ENCODE measurements at places on chromosomes 3 and 15. TPM values are rescaled to one million over a fixed set of nuclear protein-coding genes. Genes with fewer than 3 reads are reported as not detected.

IMPG2 gene
- total RNA-seq = 0.03 TPM

DNA sequence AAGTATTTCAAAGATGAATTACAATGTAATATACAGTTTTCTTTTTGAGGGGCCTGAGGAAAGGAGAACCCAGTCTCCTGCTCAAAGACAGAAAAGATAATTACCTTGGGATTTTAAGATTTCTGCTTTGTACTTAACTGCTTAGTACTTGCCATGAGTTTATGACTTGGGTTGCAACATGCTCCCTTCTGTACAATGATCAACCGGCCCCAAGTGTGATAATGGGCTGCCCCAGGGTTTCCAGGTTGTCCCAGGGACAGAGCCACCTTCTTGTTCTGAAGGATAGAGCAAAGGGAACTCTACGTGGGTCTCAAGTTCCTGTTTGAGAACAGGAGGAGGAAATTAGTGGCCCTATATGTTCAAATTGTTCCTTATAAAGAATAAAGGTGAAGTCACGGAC lies 104.8 kb downstream of the ABHD5 start:
- DNase-seq = no peak

DNA sequence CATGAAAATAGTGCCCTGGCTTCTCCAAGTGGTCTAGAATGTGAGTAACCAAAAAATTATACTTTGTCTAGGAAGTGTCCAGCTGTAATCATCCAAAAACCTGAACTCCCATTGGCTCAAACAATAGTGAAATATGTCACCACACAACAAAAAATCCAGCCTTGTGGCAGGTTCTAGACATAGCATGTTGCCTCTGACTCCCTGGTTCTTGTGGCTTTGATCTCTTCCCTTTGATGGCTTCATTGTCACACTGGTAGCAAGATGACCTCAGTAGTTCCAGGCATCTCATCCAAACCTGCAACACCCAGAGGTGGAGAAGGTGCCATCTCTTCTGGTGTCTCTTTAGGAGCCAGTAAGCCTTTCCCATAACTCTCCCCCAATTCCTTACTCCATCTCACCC lies 74.7 kb downstream of the CMSS1 start:
- no peak for DNase-seq

GRCh38 chr3:10354361-10355015 lies 33.6 kb upstream of the SEC13 start:
- no peak for DNase-seq

HTR3E gene
- not detected for total RNA-seq

DNA sequence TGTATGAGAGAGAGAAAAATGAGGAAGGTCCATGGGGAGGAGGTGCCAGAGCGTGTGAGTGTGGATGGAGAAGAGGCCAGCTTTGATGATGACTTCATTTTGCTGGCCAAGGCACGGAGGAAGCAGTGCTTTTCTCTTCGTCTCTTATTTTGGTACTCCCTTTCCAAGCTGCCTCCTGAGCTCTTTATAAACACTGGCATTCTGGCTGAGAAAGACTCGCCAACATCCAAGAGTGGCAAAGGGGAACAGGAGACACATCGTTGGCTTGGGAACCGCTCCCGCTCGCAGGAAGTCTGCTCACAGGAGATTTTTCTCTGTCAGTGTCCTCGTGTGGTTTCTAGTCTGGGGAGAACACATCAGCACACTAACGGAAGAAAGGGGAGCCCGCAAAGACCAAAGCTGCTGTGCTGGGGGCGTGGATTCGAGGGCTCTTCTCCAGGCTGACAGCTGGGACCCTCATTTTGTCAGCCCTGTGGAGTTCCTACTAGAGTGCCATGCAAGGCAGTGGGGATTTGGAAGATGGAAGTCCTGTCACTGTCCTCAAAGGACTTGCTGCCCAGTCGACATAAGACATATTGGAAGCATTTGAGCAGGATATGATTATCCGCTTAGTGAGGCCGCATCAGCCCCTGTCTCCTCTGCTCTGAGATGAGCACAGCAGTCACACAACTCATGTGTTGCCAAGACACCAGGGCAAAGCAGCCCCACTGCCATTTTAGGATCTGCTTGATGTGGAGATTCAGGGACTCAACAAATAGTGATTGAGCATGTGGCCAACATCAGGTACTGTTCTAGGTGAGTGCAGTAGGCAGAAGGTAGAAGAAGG lies 8.0 kb upstream of the SEMA4B start:
- no peak for DNase-seq

DNA sequence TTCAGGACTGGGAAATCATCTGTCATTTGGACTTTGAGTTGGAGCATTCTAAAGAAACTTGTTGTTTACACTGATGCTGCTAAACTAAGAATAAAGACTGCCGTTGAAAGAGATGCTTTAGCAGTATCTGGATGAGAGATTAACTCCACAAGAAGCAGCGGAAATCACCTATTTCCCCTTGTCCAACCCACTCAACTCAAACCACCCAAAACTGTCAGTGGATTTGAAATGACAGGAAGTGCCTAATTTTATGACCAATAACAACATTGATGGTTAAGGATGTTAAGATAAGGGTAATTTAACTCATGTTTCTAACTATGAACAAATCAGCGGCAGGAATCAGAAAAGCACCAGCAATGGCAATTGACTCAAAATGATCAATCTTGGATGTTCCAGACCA lies 110.8 kb upstream of the NR2F2 start:
- no peak for DNase-seq

GRCh38 chr15:81473177-81473576 lies 99.2 kb upstream of the TMC3 start:
- DNase-seq = no peak

DNA sequence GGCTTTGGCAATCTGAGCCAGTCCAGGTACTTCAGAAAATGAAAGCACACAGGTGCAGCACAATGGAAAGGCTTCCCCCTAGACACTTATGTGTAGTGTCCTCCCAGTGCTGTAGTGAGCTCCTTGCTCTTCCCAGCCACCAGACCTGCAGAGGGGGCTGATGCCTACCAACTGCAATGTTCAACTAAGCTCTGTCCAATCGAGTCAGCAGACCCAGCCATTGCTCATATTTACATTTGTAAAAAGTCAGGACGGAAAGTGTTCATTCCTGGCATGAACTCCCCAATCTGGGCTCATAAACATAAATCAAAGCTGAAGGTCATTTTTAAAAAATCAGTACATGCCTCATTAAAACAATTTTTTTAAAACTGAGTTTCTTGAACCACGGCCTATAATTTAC lies 73.0 kb downstream of the FOXP1 start:
- no peak for DNase-seq

- DNase-seq = no peak
These were observed 20.8 kb downstream of the DPH3 start for GRCh38 chr3:16243706-16244490.

NMNAT3 gene
- total RNA-seq = 0.95 TPM

DNA sequence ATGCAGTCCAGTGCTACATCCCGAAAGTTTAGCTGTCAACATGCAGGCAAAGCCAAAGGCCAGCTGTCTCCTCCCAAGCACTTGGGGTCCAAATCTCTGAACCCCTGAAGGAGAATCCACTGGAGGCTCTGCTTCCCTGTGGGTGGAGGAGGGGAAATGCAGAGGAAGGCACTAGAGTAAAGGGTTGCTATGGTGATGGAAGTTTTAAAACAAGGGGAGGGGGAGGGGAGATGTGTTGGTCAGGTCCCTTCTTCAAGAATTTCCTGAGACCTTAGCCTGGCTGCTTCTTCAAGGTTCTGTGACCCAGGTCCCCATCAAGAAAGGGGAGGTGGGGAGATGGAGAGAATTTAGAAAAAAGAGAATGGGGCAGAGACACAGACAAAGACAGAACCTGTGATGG lies 2.3 kb downstream of the CAMKV start:
- no peak for DNase-seq

CP gene
- not detected for total RNA-seq

SPG11 gene
- total RNA-seq = 60.1 TPM

- peak; percentile 46 for DNase-seq
These were observed 61.8 kb downstream of the GLDN start for GRCh38 chr15:51403072-51403878.

- peak; percentile 38 for DNase-seq
These were observed 2.7 kb downstream of the ZIC1 start for GRCh38 chr3:147411815-147412241.

DNA sequence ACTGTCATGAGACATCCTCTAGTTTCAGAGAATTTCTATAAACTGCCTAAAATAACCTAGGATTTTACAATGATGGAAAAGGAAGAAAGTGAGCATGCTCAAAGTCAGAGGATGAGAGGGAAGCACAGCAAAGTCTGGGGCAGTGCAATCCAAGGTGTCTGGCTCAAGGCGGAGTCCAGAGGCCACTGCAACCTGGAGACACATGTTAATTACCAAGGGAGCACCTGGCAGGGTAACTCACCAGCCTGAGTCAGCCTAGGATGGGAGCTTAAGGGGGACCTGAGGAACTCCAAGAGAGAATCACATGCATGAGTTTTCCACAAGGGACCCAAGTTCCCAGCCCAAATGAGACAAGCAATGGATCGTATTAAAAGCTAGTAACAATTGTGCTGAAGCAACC lies 49.8 kb downstream of the PLD1 start:
- DNase-seq = no peak

DNA sequence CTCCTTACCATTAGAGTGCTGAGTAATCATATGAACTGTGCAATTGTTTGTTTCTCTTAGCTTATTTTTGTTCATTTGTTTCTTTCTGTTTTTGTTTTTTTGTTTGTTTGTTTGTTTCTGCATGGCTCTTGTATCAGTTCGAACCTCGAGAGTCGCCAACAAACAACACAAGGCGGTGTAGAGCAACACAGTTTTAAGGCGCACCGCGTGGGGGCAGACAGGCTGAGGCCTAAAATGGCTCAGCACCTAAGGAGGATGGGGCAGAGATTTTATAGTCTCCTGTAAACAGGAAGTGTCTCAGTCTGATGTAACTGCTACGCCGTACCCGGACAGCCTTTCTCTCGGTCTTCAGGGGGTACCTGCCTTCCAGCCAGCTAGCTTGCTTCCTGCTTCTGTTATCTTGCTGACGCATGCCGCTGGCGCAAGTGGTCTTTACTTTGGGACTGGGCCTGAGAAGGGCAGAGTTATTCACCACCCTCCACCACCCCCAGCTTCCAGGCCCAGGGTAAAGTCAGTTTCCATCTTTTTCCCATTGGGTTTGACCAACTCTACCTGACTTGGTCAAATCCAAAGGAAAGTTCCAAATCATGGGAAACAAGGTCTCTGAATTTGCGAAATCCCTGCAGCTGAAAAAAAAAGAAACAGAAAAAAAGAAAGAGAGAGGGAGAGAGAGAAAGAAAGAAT lies 25.8 kb upstream of the MFGE8 start:
- peak; percentile 9 for DNase-seq

- no peak for DNase-seq
These were observed 26.4 kb downstream of the TIGIT start for GRCh38 chr3:114320246-114320645.

DNA sequence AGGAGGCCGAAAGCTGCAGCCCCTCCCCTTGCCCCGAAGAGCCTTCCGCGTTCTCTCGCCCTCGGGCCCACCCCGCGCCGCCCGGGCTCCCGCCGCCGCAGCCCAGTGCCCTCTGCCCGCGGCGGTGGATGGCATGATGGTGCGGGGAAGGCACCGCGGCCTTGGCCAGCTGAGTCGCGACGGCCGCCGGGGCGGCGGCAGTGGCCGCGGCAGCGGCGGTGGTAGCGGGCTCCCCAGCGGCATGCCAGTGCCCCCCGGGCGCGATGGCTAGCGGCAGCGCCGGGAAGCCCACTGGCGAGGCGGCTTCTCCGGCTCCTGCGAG lies 1.2 kb downstream of the TLNRD1 start:
- no peak for DNase-seq

FOXB1 gene
- 9.6 TPM for total RNA-seq

- DNase-seq = no peak
These were observed 61.6 kb downstream of the GJD2 start for GRCh38 chr15:34693053-34693744.

GHSR gene
- total RNA-seq = not detected

GRCh38 chr3:29695643-29696198 lies 414.9 kb downstream of the RBMS3 start:
- peak; percentile 2 for DNase-seq

GRCh38 chr15:65790694-65791334 lies 1.3 kb downstream of the DENND4A start:
- DNase-seq = peak; percentile 8

DNA sequence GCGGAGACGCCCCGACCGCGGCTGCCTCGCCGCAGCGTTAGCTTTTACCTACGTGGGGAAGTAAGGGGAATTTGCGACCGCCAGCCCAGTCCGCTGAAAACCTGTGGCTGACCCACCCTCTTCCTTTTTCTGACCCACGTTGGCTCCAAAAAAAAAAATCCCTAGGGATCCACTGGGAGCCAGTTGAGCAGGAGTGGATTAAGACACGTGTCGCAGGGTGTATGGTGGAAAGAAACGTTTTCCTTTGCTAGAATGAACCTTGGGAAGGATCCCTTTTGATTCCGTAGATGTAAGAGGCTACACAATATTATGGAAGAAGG lies 575 bp upstream of the PCYT1A start:
- DNase-seq = no peak

DNA sequence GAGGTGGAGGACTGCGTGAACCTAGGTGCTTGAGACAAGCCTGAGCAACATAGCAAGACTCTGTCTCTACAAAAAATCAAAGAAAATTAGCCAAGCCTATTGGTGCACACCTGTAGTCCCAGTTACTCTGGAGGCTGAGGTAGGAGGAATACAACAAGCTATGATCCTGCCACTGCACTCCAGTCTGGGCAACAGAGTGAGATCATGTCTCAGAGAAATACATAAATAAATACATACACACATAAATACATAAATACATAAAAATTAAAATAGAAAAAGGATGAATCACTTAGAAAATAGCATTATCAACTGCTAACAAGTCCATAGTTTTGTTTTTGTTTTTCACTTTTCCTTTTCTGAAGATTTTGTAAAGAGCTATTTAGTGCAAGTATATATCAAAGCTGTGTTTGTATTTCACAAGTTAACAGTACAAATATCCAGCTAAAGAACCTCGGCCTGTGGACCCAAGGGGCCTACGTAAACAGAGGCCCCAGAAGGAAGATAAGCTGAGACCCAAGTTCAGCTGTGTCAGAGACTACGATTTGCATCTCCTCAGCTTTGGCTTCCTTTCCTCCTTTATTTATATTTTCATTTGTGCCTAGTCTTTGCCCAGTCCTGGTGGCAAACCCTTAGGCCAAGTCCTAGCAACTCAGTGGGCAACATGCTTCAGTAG lies 67.1 kb upstream of the ROBO2 start:
- DNase-seq = no peak

DNA sequence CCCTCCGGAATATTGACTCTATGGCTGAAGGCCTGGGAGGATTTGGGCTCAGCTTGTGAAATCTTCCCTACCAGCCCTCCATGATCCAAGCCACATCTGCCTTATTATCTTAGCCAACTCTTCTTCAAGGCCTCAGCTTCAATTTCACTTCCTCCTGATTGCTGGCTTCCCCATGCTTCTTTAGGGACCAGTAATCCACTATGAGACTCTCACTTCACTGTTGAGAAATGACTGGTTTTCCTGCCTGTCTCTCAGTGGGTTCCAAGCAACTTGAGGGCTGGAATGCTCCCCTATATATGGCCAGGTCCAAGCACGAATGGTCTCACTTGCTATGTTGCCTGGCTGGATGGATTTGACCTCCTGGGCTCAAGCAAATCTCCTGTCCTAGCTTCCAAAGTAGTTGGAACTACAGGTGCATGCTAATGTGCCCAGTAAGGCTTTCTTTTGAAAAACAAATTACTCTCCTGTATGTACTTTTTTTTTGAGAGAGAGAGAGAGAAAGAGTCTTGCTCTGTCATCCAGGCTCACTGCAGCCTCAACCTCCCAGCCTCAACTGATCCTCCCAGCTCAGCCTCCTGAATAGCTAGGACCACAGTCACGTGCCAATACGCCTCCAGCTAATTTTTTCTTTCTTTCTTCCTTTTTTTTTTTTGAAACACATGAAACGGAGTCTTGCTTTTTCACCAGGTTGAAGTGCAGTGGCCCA lies 7.9 kb upstream of the PIK3CB start:
- DNase-seq = no peak

ALS2CL gene
- total RNA-seq = 0.71 TPM

HDGFL3 gene
- total RNA-seq = 92.0 TPM

CEP63 gene
- 25.7 TPM for total RNA-seq

All from neural progenitor cell (in vitro differentiated cells).